ENCODE measurements at places on chromosomes 7 and 10.
A peak's percentile ranks its signal among the peaks of the same experiment; 100 is the strongest.

DNA sequence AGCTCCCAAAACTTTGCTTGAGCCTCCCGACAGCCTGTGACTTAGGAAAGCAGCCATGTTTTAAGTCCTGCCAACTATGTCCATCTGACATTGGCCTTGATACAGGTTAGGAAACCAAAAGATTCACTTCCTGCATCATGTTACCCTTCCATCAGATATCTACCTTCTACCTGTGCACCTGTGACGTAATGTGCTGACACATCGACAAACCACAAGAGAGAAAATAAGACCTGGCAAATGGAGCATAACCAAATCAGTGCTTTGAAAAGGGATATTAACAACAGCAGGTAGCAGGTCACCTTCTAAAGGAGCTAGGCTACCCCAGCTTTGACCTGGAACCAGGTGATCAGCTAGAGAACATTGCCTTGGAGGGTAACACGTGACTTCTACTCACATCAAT lies 14.8 kb upstream of the PRR15 start:
- DNase-seq = no peak

DNA sequence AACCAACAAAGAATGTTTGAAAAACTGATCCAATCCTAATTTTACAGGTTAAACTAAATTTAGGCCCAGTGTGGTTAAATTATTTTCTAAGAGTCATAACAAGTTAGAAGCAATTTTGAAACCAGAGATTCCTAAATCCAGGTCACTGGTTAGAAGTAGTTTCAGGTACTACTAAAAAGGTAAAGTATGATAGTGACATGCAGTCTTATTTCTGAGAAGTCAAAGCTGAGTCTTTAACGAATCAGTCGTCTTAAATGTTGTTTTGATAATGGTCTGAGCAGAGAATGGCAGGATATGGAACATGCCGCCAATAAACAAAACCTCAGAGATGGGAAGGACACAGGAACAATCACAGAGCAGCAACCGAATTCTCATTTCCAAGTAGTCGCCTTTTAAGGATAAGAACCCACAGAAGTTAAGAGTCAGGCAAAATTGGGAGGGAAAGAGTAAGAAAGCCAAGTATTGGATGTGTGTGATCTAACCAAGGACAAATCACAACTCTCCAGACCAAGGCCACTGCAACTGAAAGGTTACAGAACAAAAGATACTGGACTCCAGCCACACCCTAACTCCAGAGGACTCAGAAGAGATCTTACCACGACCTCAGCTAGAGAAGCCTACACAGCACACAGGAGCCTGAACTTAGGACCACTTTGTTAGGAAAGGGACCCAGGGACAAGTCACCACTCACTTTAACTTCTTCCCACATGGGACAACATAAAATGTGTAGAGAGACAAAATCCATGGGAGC lies 19.7 kb downstream of the TMEM243 start:
- DNase-seq = no peak

GRCh38 chr10:35362701-35363350 lies 26.5 kb downstream of the CCNY start:
- DNase-seq = no peak

DNA sequence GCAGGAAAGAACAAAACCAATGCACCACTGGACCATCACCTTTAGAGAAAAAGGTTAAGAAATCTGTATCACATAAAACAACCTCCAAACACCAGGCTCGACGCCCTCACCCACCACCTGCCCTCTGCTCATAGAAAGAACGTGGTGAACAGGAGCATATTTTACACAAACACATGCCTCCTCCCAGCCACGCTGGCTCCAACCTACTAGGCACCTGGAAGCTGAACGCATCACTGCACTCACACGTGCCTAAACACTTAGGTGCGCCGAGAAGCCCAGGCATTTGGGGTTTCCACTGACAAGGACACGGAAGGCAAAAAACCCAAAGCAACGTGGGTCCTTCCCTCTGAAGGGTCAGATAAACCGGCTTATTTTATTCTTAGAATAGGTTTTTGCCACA lies 56.0 kb downstream of the PTPRN2 start:
- DNase-seq = no peak

GRCh38 chr7:128017460-128017859 lies 13.8 kb downstream of the LRRC4 start:
- DNase-seq = no peak

DNA sequence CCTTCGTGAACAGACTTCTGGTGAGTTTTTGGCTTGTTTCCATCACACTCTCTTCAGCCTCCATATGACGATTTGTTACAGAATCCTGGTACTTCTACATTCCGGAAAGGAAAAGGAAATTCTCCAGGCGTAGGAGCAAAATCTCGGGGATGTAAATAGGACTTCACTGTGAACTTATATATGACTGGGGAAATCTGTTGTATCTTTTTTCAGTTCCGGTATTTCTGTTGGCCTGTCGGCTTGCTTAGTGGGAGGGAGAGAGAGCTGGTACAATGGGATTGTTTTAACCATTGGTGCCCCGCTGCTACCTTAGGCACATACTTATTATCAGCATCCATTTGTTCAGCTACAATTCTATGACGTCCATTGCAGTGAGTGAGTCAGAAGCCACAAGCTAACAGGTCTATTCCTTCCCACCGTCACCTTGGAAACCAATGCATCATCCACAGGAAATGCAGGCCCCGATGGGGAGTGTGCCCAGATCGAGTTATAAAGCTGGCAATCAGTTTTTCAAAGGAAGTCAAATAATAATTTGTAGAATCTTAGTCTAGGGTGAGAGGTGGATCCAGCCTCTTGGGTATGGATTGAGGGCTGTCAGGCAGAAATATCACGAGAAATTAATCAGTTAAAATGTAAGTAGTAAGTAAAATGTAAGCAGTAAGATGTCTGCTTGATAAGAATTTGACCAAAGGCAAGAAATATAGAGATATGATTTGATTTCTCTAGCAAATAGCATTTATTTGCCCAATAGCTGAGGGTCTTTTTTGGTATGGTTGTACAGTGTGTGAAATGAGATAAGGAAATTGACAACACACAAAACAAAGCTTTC lies 92.0 kb upstream of the MKLN1 start:
- DNase-seq = peak; percentile 66

DNA sequence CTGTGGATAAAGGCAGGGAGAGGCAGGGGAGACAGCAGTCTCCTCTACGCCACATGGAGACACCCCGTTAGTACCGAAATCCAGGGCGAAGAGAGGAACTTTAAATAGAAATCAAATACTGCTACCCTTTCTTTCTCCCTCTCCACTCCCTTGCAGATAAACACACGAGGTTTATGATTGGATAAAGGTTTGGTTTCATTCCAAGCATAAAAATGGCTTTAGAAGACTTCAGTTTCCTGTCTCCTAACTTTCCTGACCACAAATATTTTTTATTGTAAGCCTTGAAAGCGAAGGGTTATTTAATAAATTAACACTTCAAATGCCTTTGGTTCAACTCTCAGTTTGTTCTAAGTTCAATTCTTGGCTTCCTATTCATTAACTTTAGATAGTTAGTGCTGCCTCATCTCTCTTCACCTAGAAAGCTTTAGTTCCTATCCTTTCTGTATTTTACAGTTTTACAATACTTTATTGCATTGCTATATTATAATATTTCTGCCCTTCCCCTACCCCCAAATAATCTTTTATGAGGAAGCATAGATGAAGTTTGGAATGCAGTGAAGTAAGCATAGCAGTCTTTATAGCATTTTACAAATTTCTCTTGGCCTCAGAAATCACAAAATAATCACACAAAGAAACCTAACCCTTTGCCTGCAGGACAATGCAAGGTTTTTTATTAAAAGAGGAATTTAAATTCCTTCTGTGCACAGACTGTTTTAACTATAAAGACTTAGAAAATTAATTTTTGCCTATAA lies 31.5 kb upstream of the ARID5B start:
- DNase-seq = no peak

- DNase-seq = no peak
These were observed 1.0 kb downstream of the CYP51A1 start for GRCh38 chr7:92133133-92133736.

- DNase-seq = no peak
These were observed 14.6 kb downstream of the FAM149B1 start for GRCh38 chr10:73182568-73182967.

DNA sequence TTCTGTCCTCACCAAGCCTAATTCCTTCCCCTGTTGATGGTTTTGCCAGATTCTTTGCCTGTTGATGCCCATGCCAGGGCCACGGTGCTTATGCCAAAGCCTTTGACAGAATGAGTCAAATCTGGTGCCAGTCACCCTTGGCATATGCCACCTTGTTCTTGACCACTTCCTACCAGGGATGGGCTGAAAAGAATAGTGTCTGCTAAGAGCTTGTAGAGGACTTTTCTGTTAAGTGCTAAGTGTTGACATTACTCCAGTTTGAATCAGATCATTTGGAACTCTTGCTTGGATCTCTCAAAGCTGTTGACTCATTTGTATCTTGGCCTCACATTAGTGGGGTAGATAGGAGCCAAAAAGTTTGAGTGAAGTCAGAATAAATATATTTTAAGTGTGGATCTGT lies 661.2 kb downstream of the AUTS2 start:
- DNase-seq = no peak

DNA sequence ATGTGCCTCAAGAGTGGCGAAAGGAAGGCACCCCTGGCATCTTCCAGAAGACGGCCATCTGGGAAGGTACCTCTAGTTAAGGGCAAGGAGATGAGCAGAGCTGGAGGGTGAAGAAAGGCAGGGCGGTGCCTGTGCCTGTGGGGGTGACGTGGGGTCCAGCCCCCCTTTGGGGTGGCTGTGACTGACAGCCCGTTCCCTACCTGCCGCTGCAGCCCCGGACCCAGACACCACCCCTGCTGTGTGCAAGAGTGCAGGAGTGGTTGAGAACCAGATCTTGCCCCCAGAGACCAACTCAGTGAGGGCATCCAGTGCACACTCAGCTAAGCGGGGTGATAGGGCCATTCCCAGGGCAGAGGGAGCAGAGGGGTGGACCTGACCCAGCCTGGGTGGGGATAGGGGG lies 4.3 kb upstream of the MUC17 start:
- no peak for DNase-seq

DNA sequence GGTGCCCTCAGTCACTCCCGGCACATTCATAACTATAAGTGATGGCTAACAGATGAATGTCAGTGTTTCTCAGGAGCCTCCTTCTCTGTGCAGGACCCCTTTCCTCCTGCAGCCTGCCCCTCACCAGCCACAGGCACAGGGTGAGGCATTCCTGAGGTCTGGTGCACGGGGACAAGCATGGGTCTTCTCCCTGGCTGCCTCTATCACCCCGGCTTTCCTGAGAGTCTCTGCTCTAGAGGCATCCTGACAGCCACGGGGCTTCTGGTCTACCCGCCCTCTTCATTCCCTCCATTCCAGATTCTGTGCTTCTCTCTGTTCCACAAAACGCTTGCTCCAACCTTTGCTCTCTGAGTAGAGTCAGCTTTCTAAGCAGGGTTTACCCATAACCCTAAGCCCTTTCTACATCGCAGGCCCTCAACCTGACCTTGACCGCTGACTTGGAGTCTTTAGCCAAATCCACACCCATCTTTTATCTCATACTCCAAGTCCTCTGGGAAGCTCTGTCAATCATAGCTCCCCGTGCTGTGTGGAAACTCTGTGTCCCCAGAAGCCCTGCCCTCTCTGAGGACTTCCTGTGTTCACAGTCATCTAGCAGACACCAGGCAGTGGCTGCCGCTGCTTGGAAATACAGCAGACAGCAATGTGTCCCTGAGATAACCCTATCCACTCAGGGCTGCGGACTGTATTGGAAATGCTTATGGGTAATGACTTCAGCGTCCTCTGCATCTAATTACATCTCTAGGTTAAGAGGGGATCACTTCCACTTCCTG lies 159.0 kb downstream of the SFMBT2 start:
- DNase-seq = no peak

DNA sequence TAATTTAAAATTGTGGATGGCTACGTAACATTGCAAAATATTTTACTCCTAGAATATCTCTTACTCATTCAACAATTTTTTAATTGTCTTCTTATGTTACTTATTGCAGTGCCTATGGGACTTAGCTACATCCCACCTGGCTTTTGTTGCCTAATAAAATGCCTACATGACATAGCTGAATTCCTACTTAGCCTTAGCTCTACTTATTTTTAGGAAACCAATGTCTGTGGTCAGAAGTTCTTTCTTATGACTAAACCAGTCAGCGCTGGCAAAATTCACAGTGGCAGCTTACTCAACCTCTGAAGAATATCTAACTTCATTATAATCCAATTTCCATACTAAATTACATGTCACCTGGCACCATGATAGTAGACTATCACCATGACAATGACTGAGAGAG lies 1612.4 kb upstream of the LRRTM3 start:
- no peak for DNase-seq
